Nephron progenitor cell (in vitro differentiated cells): ENCODE measurements at places on chromosomes 16 and 17.

DNA sequence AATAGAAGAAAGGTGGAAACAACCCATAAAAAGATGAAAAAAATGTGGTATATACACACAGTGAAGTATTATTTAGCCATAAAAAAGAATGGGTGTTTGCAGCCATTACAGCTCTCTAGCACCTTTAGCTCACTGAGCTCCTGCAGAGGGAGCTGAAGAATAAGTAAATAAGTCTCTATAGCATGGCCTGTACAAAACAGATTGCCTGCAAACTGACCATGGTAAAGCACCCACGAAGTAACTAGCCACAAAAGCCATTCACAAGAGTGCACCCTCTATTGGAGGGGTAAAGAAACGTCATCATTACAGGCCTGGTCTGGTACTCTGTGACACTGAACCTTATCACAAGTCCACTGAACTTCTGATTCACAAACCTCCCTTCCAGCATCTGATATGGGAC, 76.3 kb downstream of the USP32 start:
- no peak for DNase-seq

DNA sequence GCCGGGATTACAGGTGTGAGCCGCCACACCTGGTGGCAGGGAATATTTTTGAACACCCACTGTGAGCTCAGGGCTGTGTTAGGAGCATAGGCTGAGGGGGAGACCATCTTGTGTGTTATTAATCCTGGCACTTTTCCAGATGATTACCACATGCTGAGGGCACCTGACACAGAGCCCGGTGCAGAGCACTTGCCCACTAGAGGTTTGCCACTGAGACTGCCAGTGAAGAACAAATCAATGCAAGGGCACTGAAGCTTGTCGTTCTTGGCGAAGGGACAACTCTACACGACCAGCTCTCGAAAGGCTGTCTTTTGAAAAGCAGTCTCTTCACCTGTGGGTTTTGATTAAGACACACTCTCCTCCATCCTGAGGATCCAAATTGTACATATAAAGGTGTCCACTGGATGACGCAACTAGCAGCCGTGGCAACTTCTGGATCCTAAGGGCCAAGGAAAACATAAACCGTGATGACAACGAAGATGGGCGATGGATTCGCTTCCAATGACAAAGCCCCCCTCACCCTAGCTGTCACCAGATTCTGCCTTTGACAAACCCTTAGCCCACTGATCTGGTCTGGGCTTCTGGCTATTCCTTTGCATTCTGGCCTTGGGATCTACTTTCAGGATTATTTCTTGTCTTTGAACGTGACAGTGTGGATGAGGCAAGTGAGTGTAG, 28.7 kb downstream of the WIPI1 start:
- no peak for DNase-seq

DNA sequence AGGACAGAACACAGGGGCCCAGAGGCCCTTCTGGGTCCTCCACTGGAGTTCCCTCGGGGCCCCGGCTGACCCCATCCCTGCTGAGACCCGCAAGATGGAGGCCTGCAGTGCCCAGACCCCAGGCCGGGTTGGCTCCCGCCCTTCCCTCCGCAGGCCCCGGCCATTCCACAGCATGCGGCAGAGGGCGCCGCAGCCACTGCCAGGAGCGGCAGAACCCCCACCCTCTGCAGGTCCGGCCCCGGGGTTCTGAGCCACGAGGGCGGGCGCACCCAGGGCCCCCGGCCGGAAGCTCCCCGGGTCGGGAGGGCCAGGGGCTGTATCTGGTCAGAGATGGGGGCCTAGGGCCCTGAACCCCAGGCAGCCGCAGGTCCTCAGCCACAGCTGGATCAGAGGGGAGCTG, 2.4 kb upstream of the PERCC1 start:
- peak; percentile 51 for DNase-seq

DNA sequence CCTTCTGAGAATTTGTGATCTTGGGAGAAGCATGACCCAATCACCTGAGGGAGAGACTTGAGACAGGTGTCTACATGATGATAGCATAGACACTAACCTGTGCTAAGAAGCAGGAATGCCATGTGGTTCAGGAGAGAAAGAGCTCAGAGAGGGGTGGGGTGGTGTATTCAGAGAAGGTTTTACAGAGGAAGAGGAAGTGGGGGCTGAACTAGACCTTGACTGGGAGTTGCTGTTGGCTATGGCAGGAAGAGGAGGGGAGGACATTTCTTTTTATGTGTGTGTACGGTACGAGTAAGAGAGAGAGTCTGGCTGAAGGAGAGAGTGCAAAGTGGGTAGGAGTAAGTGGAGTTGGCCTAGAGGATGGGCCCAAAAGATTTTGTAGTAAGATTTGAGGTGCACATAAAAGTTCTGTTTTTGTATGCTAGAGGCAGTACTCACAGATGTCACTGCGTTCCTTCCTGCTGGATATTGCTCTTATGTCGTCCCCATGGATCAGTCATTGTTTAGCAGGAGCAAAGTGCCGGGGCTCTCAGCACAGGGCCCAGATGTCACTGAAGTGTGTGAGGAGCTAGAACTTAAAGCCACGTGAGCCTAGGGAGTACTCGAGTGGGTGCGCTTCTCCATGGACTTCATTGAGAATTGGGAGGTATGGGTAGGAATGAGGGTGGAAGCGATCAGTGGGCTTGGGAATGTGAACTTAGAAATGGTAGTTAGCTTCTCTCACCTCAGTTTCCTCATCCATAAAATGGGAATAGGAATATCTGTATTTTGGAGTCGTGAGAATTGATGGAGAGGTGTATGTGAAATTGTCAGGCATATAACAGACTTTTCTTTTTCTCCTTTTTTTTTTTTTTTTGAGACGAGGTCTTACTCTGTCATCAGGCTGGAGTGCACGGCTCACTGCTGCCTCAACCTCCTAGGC, 22.1 kb downstream of the SLC7A6 start:
- DNase-seq, result no peak

DNA sequence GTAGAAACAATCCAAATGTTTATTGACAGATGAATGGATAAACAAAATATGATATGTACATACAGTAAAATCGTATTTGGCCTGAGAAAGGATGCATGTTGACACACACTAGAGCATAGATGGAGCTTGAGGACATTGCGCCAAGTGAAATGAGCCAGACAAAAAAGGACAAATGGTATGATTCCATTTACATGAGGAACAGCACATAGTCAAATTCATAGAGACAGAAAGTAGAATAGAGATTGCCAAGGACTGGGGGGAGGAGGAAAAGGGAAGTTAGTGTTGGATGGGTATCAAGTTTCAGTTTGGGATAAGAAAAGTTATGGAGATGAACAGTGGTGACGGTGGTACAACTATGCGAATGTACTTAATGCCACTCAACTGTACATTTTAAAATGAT, 47.9 kb downstream of the COPRS start:
- DNase-seq, result no peak

GRCh38 chr16:59154295-59154694, 420.2 kb upstream of the GOT2 start:
- no peak for DNase-seq

DNA sequence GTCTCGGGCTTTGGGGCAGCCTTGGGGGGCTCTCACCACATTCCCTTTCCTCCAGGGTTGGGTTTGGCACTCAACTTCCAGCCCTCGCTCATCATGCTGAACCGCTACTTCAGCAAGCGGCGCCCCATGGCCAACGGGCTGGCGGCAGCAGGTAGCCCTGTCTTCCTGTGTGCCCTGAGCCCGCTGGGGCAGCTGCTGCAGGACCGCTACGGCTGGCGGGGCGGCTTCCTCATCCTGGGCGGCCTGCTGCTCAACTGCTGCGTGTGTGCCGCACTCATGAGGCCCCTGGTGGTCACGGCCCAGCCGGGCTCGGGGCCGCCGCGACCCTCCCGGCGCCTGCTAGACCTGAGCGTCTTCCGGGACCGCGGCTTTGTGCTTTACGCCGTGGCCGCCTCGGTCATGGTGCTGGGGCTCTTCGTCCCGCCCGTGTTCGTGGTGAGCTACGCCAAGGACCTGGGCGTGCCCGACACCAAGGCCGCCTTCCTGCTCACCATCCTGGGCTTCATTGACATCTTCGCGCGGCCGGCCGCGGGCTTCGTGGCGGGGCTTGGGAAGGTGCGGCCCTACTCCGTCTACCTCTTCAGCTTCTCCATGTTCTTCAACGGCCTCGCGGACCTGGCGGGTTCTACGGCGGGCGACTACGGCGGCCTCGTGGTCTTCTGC, 8.4 kb downstream of the SLC16A3 start:
- no peak for DNase-seq

GRCh38 chr17:49575679-49576087, at the start of gene NXPH3:
Gene NXPH3, plus strand, starts transcription at chr17:49575871. Its CDS starts 349 bp downstream, at chr17:49576220.
- peak; percentile 82 for DNase-seq

- DNase-seq, result no peak
Observed at GRCh38 chr16:2149630-2150417, 1.4 kb downstream of the RAB26 start.

- DNase-seq, result no peak
Observed at GRCh38 chr17:34207572-34207971, 47.5 kb upstream of the CCL2 start.

DNA sequence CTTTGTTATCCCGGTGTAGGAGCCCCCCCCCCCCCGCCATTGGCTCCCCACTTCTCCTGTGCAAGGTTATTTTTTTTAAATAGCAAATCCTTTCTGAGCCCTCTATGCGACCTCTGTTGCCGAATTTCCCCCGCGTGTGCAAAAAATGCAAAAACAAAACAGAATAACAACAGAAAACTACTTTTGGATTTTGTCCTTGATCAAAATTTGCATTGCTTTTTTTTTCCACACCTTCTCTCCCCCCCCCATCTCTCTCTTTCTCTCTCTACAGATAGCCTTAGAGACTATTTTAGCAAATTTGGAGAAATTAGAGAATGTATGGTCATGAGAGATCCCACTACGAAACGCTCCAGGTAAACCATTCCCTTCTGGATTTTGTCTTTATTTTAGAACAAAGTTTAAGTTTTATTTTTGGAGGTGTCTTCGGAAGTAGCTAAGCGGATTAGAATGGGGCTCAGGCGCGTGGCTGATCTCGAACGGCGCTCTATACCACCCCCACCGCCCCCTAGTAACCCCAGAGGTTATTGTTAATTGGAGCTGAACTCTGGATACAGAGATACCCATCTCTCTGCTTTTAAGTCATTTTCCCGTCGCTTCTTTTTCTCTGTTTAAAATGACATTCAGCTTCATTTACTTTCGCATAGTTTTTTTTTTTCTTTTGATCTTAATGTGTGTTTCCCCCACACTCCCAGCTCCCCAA, 1.0 kb downstream of the MSI2 start:
- DNase-seq, result no peak

- no peak for DNase-seq
Observed at GRCh38 chr17:77590951-77591735, 367.4 kb upstream of the TNRC6C start.

DNA sequence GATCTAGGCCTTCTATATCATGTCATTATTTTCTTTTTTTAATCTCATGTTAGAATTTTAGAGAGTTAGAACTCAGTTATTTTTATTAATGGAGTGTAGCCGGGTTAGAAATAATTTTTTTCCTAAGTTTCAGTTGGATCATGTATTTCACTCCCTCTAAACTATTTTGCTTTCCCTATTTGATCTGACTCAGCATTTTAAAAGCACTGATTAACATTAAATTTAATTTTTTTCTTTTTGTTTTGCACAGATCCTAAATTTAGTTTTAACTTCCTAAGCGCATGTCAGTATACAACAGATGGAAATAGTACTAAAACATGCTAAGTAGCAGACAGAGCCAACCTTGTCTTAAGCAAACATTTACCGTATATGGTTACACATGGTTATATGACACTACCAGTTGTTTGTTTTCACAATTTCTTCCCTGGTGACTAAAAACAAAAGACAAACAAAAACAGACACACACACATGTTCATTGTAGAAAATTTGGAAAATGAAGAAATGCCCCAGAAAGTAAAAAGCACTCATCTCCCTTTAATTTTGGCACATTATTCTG, 33.6 kb upstream of the RAB11FIP4 start:
- no peak for DNase-seq

DNA sequence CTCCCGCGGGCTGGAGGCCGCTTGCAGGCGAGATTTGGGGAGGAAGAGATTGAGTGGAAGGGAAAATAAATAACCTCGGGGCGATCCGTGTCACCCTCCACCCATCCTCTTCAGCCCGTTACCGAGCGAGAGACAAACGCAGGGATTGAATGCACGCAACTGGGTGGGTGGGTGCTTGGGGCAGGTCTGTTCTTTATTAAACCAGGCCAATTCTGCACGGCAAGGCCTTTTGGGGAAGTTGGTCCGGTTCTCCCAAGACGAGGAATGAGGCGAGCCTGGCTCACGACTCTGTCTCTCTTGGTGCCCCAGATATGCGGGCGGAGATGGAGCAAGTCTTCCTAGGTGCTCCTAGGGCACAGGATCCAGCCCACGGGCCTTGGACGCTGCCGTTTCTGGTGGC, 396 bp upstream of the HOXB7 start:
- no peak for DNase-seq

GRCh38 chr17:65696739-65697394, 135.4 kb upstream of the AXIN2 start:
- DNase-seq, result no peak

DNA sequence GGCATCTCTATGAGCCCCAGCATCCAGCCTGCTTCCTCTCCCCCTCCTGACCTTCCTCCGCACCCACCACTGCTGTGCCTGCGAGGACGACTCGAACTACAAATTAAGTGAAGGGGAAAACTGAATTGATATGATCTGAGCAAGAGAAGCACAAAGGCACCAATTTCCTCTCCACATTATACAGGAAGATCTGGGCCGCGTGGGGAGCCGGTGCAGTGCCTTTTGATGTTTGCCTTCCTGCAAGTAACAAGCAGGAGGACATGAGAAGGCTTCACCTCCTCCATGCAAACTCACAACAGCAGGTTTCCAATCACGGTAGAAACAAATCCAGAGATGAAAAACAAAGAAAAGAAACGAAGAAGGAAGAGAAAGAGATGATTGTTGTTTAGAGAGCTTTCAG, 57.8 kb upstream of the MMP2 start:
- no peak for DNase-seq

DNA sequence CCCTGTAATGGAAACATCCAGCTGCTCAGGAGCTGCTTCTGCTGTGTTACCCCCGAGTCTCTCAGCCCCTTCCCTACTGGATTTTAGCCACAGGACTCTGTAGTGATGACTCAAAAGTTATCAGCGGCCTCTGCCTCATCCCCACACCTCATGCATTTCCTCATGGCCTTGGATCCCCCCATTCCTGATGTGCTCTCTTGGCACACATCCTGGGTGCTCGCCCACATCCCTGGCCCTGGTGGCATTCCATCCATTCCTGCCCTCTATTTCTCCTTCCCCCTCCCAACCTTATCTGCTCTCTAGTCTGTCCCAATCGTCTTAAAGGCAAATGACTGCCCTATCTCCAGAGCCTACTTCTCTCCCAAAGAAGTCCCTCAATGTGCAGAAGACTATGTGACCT, 24.6 kb downstream of the MARF1 start:
- no peak for DNase-seq

DNA sequence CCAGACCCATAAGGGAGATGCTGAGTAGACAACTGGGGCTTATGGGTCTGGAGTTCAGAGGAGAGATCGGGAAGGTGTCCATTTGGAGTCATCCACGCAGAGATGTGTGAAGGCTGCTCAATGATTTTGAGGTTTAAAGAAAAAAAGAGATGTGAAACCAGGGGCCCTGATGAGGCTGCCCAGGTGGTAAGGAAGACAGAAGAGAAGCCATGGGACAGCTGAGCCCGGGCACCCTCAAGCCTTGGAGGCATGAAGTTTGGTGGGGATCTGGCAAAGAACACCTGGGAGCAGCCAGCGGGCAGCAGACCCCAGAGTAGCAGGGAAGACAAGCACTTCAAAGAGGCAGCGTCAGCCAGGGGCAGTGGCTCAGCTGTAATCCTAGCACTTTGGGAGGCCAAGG, 20.8 kb upstream of the MYO15B start:
- DNase-seq, result no peak

- no peak for DNase-seq
Observed at GRCh38 chr16:82236415-82236814, 66.4 kb upstream of the MPHOSPH6 start.
